Caudate nucleus (tissue), 63 donors: ENCODE measurements at places on chromosomes 2 and 18.

GRCh38 chr18:29147944-29148343 is 971.0 kb upstream of the CDH2 start:
- no peak for DNase-seq

DNA sequence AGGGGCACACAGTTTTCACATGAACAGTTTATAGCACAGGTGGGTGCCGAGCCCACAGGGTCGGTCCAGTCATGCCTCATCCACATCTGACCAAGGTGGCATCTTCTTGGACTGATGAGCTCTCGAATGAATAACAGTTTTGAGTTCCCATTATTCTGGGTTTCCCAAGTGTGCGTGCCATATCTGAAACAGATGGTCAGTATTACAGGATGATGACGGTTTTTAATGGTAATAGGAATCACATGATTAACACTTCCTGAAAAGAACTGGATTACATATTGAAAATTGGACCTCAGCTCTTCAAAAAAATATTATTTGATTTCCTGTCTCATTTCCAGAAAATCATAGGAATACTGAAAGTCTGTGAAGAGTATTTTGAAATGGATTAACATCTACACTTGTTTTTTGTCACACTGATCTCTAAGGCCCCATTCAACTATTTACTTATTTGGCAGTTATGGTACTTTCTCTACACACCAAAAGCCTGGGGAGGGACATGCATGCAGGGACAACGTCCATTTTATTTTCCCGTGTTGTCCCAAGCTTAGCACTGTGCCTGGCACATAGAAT is 22.2 kb upstream of the NAB1 start:
- no peak for DNase-seq

GRCh38 chr2:109382951-109383350 is 230.8 kb downstream of the SEPTIN10 start:
- no peak for DNase-seq

DNA sequence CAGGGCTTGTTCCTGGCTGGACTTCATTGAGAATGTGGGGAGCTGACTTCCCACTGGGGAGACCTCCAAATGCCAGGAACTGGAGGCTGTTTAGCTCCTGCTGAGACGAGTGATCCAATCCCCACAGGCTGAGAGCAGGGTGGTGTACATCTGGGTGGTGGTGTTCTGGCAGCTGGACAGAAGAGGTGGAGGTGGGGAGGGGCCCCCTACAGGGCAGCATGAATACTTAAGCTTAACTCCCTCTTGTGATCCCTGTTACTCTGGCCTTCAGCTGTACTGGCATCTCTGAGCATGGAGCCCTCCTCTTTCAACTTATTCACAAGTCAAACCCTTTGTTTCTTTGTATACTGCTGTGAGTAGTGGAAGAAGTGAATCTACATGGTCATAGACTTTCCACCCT is 167.8 kb upstream of the LYPD1 start:
- DNase-seq = no peak

DNA sequence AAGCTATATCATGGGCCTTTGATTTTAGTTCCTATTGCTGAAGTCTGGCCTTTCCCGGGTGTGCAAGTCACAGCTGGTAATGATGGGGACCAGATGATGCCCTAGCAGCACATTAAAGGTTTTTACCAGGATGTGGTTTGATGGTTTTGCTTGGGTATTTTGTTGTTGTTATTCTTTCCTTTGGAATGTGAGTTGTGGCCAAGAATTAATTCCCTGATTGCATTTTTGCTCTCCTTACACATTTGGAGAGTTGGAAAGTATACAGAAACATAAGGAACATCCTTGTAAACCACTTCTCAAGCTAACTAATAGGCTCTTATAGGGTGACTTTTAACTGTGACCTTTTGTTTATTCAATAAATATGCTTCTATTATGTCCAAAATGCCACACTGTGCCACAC is 154.1 kb upstream of the MMADHC start:
- DNase-seq = no peak
